ENCODE measurements at places on chromosomes 2 and 18.

DNA sequence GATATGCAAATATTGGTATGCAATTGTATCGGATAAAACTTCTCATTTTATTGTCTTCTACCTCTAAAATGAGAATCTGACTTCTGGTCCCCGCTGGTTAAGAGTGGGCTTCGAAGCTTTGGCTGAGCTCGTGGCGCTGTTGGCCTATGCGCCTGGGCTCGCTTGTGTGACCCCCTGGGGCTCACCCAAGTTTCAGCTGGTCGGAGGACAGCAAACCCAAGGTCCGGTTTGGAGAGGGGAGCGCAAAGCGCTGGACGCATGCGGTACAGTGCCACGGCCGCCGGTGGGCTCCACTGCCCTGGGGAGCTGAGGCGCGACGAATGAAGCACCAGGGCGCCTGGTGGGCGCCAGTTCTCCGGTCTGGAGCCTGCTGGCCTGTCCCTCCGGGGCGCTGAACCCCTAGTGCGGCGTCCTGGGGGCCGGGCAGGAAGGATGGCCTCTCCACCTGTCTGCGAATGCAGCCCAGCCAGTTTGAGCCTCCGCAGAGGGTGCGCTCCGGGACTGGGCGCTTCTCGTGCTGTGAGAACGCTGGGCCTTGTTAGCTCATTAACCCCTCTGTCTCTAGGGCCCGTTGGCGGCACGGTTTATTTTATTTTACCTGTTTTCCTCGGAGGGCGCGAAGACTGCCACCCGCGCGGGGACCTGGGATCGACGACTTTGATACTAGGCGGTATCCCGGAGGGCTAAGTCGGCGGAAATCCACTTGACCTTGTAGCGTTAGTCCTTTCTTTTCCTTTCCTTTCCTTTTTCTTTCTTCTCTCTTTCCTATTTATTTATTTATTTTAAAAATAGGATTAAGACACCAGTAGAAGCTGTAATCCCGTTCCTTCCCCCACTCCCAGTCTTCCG, 10.4 kb downstream of the MEIS1 start:
- peak; percentile 33 for DNase-seq

GRCh38 chr18:59383851-59384250, 24.8 kb upstream of the LMAN1 start:
- DNase-seq = no peak

GRCh38 chr2:39724828-39725144, 54.3 kb downstream of the THUMPD2 start:
- no peak for DNase-seq

- DNase-seq = no peak
Measured at GRCh38 chr18:46253498-46253897, 149.3 kb downstream of the HAUS1 start.

Data from left renal cortex interstitium (tissue), 4 donors.